ENCODE measurements at places on chromosomes 11 and 22. TPM values are rescaled to one million over a fixed set of nuclear protein-coding genes. Genes with fewer than 3 reads are reported as not detected.

Gene ACR
- not detected for total RNA-seq

Gene MSANTD4
- 16.5 TPM for total RNA-seq

Gene MYBPC3
- not detected for total RNA-seq

Gene SLC22A12
- total RNA-seq, result not detected

Gene NECTIN1
- total RNA-seq, result 61.1 TPM

- no peak for DNase-seq
Observed at GRCh38 chr11:85109141-85109540, 518.0 kb downstream of the DLG2 start.

DNA sequence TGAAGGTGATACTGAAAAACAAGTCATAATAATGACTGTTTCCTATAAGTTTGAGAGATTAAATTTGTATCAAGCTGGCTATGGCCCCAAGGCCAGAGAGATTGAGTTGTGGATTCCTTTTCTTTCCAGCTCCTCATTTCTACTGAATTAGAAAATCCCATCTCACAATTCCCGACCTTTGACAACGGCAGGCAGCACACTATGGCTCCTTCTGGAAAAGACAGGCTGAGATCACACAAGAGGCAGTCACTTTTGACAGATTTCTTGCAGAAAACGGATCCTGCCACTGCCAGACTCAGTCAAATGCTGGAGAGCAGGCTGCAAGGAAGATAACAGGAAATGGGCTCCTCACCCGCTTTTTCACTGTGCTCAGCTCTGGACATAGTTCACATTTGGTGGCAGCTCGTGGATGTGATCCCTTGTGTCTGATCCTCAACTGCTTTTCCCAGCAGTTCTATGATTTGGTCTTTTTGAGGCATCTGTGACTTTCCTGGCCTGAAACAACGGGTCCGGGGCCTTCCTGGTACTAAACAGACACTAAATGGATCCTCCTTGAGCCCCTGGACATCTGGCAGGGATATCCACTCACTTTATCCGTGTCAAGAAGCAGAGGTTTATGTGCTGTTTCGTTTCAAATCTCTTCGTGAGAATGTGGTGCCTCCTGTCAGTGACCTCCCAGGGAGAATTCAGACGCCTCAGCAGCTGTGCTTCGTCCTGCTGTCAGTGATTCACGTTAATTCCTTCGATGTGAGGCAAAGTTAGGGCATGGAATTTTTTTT is 26.1 kb upstream of the RTL6 start:
- DNase-seq, result peak; percentile 46

DNA sequence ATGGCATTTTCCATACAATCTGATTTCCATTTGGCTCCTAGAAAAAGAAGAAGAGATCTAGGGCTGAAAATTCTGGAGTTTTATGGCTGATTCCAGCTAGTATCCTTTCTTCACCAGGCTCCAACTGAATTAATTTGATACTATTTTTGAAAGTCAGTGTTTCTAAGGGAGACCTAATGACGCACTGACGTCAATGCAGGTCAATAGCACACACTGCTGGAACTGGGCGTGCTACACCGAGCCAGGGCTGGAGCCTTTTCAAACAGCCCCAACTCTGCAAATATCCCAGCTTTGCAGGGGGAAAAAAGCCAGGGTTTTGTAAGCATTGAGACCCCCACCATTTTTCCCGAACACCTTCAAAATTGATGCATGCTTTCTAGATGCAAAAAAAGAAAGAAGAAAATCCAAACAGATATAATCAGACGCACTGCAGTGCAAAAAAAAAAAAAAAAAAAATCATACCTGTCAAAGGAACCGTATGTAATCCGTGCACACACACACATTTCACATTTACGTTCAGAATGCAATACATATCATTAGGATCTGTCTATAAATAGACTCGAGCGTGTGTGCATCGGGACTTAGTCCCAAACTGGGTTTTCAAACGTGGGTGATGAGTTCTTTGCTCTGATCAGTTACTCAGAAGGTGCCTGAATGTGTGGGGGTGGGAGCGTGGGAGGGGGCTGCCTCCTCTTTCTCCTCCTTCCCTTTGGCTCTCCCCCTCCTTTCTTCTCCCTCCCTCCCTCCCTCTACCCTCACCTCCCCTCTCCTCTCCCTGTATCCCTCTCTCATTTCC is 124.5 kb upstream of the HSD17B12 start:
- DNase-seq, result no peak

GRCh38 chr22:37623075-37624016 is 14.7 kb downstream of the GGA1 start:
- DNase-seq, result peak; percentile 69

GRCh38 chr11:73308961-73309919 is 1.2 kb downstream of the ARHGEF17 start:
- DNase-seq, result peak; percentile 83

DNA sequence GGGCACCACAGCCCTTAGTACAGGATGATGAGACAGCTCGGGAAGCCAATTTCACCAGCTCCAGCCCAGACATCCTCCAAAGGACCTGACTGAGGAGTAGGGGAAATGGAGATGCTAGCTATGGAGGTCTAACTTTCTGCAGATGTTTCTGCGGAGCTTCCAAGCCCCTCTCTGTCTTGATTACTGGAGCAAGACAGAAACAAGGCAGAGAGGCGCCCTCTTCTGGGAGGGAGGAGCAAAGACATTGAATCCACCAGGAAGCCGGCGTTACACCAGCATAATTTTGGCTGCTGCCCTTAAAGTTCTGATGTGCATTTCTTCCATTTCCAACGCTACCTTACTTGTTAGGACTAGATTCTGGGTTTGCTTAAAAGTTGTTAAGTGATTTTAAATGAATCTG is 107.3 kb upstream of the HSD17B12 start:
- peak; percentile 81 for DNase-seq

- no peak for DNase-seq
Observed at GRCh38 chr11:130489716-130490115, 41.3 kb downstream of the ADAMTS15 start.

GRCh38 chr22:39527481-39527961 is 5.0 kb downstream of the RPS19BP1 start:
- DNase-seq, result peak; percentile 41

All from SJCRH30 (cell line).